ENCODE measurements at places on chromosomes 7 and 10. TPM values are rescaled to one million over a fixed set of nuclear protein-coding genes. Genes with fewer than 3 reads are reported as not detected.

DNA sequence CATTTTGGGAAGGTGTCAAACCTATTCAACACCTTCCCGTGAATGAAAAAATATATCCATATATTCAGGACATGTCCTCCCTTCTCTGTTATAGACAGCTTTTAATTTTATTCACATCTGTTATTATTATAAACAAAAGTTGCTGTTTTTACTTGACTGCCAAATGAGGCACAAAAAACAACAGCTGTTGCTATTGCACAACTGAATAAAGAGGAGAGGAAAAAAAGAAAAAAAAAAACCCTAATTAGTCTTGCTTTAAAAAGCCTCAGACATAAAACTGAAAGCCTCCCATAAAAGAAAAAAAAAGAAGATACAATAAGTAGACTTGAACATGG, 153.4 kb downstream of the BMPER start:
- ATAC-seq: no peak

Gene UCN3
- total RNA-seq: not detected

Gene HMX2
- total RNA-seq: not detected

DNA sequence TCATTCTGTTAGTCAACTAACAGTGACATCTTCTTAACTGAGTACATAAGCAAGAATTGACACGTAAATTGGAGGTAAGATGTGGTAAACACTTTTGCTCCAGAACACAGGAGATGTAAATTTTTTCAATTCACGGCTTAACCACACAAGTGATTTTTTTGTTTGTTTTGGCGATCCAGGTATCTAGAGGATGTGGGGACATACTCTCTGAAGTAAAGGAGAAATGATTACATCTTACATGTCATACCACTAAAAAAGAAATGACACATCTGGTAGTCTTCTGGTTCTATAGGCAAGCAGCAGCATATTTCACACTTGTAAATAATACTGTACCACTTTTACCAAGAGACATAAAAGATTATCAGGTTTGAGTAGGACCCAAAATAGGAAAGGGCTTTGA, 200.3 kb upstream of the ZWINT start:
- ATAC-seq: no peak

Gene DRGX
- not detected for total RNA-seq

DNA sequence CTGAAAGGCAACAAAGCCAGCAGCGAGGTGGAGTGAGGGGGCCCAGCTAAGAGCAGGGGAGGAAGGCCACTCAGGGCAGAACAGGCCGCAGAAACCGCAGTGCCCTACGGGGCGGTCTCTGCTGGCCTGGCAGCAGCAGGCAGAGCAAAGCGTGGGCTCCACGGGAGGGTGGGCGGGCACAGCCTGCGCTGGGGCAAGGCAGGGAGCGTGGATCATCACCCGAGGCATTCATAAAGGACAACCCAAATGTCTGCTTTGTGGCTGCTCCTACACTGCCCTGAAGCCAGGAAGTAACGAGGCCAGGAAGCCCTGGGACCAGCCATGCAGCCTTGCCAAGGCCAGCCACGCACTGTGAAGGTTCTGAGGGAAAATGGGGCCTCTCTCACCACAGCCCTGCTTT, 127.5 kb downstream of the MAD1L1 start:
- ATAC-seq: no peak

DNA sequence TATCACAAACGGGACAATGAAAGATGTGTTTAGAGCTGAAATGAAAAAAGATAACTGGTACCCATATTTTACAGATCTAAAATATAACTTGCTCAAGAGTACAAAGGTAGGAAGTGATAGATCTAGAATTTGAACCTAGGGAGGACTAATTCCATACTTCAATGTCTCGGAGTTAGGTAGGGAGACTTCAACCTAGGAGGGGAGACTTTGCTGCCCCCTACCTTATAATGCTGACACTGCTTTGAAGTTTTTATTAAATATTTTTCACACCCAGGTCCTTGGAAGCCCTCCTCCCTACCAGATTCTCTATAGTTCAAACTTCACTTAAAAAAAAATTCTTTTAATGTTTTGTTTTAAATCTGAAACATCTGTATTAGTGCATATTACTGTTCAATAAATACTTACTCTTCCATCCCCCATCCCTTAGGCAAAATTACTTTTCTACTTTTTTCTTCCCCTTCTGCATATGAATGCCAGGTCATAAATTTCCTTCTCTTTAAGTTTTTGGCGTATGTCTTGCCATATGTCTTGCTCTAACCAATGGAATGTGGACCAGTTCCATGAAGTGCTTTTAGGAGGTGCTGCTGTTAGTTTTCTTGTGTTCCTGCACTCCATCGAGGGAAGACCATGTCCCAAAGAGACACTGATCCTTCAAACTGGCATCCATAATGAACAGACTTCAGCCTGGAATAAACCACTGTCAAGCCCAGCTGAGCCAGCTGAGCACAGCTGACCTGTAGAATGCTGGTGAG, 57.8 kb downstream of the MICU1 start:
- no peak for ATAC-seq

GRCh38 chr7:90119178-90119971, 34.9 kb upstream of the STEAP1 start:
- ATAC-seq: peak; percentile 46

Gene GPR15LG
- 1.2 TPM for total RNA-seq

GRCh38 chr10:25934621-25935139, 651 bp downstream of the MYO3A start:
- no peak for ATAC-seq

GRCh38 chr7:156823435-156823834, 69.5 kb downstream of the LMBR1 start:
- no peak for ATAC-seq

DNA sequence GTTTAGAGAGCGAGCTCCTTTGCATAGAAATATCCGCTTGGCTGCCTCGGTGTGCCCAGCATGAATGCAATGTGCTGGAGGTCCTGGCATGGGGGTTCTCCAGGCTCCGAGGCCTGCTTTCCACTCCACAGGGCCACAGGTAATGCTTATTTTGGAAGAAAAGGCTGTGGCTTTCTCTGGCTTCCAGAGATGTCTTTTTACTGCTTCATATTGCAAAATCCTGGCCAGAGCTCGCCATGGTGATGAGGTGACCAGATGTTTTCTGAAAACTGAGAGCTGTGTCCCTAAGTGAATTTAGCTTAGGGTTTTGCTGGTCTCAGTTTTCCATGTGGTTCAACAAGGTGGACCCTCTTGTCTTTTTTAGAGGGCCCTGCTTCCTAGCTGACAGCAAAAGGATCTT, 65.2 kb downstream of the BMPER start:
- ATAC-seq: no peak

Gene TCF7L2
- total RNA-seq: 12.6 TPM

- no peak for ATAC-seq
Observed at GRCh38 chr10:90977855-90978486, 57.1 kb upstream of the ANKRD1 start.

Gene NEUROG3
- total RNA-seq: 0.54 TPM

Gene NEUROD6
- not detected for total RNA-seq
